ENCODE measurements at places on chromosomes 5 and 9.
A peak's percentile ranks its signal among the peaks of the same experiment; 100 is the strongest.

DNA sequence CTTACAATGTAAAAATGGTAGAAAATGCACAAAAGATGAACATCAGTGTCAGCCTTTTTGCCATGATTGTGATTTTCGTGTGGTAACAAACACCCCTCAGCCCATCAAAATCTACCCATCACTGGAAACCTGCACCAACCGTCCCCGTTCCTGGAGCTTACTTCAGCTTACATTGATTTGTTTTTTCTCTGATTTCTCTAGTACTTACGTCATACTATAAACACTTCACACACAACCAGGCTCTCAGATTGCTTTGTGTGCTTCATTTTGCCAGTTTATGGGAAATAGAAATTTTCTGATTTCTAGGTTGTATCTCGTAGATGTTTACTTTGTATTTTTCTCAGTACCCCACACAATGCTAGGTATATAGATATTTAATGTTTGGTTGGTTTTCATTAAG lies 129.1 kb downstream of the RAB3C start:
- no peak for DNase-seq

GRCh38 chr9:123090198-123090896 lies 56.9 kb downstream of the GPR21 start:
- no peak for DNase-seq

- DNase-seq: no peak
Measured at GRCh38 chr9:125554726-125555125, 152.3 kb downstream of the MAPKAP1 start.

DNA sequence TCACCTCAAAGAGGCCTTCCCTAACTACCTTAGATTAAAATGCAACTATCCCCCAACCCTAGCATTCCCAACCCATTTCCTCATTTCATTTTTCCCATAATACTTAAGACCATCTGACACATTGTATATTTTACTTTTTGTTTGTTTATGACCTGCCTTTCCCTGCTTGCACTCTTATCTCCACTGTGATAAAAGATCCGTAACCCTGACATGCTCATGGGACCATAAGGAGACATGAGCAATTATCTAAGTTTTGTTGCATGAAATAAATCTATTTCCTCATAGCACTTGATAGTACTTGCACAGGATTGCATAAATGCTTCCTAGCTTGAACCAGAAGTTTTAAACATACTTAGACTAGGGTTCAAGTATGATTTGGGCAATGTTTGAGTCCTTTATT lies 323.7 kb downstream of the NPR3 start:
- no peak for DNase-seq

DNA sequence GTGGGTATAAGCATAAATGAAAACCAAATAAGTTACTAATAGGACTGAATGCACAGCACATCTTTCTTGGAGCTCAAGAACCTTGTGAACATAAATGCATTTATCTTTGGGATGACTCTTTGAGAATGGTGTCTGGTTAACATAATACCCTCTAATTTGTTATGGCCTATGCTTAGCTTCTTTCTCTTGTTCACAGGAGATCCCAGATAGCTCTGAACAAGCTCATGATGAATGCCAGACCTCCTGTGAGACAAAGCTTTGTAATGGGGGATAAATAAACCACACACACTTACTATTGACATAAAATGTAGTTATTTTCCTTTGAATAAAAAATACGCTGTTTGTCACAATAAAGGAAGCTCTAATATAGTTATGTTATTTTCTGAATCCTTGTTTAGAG lies 111.5 kb downstream of the PSAT1 start:
- DNase-seq: no peak

DNA sequence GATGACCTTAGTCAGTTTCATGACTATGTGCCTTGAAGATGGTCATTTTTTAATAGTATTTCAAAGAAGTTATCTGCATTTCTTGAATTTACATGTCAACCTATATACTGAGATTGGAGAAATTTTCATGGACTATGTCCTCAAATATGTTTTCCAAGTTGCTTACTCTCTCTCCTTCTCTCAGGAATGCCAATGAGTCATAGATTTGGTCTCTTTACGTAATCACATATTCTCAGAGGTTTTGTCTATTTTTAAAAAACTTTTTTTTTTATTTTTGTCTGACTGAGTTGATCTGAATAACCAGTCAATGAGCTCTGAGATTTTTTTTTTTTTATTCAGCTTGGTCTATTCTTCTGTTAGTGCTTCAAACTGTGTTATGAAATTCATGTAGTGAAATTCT lies 374.7 kb upstream of the GRIN3A start:
- no peak for DNase-seq

- DNase-seq: no peak
Measured at GRCh38 chr5:159786901-159787691, 129.2 kb upstream of the ADRA1B start.

- DNase-seq: peak; percentile 49
Measured at GRCh38 chr5:144203750-144204596, 33.3 kb downstream of the KCTD16 start.

DNA sequence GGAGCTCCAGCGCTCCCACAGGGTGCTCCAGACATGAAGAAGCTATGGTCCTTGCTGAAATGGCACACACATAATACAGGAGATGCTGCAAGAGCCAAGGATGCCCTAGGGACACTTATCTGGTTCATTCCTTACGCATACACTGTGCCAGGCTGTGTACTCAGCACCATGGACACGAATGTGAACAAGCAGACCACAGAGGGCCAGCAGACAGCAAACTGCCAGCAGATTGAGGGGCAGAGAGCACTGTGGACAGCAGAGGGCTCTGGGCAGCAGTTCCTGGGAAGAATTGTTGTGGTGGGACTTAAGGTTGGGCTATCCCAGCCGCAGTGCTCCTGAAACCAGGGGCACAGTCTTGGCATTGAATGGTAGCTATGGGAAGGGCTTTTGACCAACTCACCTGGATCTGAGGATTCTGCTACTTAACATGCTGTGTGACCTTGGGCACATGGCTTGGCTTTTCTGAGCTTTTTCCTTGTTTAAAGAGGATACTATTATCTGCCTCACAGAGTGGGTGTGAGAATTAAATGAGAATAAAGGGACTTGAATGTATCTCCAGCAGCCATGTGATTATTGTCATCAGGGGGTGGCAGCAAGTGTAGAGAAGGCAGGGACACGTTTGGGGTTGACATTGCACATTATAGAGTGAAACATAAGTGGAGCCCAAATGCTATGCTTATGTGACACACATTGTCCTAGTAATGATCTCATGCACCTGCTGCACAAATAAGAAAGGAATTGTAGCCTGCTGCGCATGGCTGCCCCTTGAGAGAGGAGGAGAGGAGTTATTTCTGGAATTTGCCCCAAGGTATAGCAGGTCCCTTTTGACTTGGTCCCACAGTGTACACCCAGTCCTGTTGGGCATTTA lies 30.1 kb downstream of the PPARGC1B start:
- no peak for DNase-seq

DNA sequence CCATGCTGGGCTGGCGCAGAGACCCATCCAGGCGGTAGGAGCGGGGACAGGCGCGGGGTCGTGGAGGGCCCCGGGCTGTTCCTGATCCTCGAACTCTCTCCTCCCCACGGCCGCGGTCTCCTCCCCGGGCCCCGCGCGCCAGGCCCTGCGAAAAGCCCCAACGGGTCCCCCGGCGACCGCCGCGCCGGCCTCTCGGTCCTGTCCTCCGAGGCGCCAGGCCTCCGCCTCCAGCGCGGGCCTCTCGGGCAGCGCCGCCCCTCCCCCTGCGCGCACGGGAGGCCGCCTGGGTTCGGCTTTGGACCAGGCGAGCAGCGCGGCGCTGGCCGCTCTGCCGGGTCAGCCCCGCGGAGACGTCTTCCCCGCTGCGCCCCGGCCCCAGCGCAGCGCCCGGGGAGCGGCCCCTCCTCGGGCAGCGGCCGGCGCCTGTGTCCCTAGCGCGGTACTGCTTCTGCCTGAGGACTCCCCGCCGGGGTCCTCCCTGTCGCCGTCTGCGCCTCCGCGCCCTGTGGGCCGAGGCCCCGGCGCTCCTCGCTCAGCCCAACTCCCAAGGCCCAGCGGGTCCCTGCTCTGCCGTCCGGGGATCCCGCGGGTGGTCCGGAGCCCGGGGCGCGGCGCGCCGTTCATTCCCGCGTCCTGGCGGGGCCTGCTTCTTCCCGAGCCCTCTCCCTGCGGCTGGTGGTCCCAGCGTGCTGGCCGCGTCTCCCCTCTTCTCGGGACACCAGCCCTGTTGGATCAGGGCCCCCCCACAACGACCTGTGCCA lies 13.4 kb downstream of the COL23A1 start:
- no peak for DNase-seq

DNA sequence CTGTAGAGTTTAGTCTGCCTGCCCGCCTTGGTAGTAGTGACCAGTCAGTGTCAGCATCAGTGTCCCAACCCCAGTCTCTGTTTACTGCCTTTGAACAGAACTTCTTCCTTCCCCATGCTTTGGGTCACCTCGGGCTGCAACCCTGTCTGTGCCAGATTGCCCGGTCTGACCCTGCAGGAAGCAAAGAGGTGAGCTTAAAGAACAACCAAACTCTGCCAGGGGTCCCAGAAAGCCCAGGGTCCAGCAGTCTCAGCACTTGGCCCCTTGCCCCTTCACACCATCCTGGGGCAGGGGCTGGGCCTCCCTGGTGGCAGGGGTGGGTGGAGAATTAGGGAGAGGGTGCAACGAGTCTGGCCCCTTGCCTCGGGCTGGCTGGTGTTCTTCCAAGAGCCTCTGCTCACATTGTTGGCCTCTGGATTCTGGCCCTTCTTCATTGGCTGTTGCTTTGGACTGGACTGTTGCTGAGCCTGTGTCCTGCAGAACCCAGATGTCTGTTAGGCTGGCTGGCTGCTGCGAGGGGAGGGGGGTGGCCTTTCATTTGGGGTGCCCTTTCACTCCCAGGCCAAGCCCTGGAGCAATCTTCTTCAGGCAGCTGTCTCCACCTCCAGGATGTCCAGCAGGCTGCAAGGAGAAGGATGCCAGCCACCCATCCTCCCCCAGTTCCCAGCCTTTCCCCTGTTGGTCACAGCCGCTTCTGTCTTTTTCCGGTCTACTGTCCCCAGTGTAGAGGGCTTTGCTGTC lies 51.2 kb downstream of the SAR1B start:
- no peak for DNase-seq

- no peak for DNase-seq
Measured at GRCh38 chr9:133527444-133527920, 2.7 kb upstream of the MYMK start.

DNA sequence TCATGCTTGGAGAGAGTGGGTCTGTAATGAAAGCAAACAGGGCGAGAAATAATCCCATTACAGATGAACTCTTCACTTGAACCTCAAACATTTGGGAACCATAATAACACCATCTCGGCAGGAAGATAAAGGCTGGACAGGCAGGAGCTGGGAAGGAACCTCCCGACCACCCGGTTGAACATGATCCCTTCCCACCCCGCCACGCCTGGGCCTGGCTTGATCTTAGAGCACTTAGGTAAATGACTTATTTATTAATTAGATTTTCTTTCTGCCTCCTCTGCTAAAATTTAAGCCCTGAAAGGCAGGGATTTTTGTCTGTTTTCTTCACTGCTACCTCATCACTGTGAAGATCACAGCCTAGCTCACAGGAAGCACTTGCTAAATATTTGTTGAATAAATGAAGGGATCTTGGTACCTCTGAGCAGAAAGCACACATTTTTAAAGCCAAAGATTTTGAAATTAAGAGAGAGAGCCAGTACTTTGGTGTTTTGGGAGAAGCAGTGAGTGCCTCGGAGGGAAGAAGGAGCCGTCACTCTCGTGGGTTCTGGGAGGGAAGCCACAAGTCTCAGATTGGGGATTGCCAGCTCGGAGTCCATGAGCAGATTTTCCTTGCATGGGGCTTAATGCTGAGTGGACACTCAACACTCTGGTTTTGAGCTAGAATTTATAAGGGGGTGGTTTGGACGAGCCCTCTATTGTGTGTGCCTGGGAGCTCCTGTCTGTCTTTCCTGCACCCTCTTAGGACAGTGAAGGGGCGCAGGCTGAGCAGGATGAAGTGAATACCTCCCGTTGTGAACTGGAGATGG lies 133.3 kb downstream of the MACROH2A1 start:
- DNase-seq: no peak

DNA sequence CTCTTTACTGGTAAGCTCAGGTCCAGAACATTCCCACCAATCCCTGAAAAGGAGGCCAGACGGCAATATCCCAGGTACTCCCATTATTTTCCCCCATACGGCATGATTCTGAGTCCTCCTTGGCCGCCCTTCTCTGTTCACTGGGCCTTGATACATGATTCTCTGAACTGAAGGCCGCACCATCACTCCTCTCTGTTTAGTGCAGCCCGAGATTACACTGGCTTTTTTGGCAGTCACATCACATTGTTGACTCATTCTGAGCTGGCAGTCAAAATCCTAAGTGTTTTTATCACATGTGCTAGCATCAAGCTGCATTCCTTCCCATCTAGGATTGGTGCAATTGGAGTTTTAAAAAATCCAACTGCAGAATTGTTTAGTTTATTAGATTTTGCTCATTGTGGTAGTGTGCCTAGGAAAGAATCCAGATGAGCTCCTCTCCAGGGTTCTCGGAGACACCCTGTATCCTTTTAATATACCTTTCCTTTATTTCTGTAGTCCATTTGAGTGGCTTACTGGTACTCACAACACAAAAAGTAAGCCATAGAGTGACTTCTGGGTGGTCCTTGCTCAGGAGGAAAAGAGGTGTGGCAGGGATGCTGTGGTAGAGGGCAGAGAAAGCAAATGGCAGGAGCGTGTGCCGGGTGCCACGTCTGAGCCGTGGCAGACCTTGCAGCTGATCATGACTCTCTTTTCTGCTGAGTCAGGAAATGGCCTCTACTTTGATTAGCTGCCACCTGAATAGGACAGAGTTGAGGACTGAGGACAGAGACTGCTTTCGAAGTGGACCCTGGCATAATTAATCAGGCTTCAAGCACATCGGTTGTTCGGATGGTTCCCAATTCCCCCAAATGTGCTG lies 121.1 kb upstream of the IL12B start:
- peak; percentile 93 for DNase-seq

GRCh38 chr9:113156880-113157279 lies 6.1 kb downstream of the SLC31A2 start:
- DNase-seq: no peak

DNA sequence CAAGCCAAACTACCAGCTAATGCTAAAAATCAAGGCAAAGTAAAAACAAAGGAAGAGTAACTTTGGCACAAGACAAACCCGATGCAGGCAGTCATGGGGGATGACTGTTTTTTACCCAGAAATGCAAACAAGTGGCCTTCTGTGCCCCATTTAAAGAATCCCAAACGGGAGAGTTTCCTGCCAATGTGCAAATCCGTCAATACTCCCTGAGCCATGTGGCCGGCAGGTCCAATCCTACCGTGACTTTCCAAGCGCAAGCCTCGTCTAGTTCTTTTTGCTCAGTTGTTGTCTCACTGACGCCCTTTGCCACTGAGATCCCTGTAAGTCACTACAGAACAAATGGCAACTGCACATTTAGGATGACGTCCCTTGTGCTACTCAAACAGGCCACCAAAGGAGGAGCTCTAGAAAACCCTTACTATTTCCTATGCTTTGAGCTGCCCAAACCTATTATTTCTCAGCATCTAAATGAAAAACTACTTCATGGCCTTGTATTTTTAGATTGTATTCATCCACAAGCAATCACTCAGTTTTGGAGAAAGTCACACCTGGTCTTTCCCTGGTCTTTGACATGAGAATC lies 43.4 kb downstream of the OTULIN start:
- DNase-seq: no peak

- peak; percentile 81 for DNase-seq
Measured at GRCh38 chr9:107557236-107557990, 67.8 kb upstream of the KLF4 start.
